GM10248 (cell line): ENCODE measurements at places on chromosomes 16 and 17.

GRCh38 chr16:88360999-88361398 lies 21.8 kb upstream of the ZNF469 start:
- no peak for DNase-seq

- no peak for DNase-seq
Observed at GRCh38 chr16:86406056-86406455, 104.3 kb upstream of the FOXF1 start.

DNA sequence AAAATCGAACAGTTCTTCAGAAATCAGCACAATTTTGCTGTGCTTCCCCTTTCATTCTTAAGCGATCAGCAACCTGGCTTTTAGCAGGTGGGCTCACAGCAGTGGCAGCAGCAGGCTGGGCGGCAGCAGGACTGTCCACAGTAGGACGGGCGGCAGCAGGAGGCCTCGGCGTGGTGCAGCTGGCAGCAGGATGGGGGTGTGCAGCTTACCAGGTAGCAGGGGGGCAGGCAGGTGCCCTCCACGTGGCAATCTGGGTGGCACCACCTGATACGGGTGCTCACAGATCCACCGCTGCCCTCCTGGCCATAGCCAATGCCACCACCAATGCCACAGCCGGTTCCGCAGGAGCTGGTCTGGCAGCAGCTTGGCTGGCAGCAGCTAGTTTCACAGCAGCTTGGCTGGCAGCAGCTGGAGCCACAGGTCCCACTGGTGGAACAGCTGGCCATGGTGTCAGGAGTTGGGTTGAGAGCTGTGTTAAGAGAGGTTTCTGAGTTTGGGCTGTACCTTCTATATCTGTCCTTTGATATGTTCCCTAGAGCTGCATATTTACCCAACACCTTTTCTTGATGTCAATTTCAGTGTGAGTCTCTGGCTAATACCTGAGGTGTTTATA lies at the start of gene KRTAP1-4:
Gene KRTAP1-4 (minus strand): TSS at position 563 of the 613 bp plus-strand sequence. CDS start 117 bp downstream, at position 446.
- no peak for DNase-seq

DNA sequence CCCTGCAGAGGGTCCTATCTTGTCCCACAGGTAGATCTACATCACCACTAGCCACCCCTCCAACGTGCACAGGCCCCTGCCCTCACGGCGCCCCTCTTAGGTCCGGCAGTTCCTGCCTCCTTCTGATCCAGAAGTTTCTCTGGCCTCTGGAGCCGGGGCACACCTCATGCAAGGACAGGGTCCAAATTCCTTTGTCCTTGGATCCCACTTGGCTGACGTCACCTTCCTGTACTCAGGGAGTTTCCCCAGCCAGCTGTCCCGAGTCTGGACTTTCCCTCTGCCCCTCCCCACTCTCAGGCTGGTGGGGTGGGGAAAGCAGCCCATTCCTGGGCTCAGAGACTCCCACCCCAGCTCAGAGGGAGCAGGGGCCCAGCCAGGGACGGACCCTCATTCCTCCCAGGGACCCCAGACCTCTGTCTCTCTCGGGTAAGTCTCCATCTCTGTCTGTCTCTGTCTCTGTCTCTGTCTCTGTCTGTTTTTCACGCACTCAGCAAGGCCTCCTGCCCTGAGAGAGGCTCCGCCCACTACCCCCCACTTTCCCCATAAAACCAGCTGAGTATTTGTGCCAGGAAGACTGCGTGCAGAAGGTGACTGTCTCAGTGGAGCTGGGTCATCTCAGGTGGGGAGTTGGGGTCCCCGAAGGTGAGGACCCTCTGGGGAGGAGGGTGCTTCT lies at the start of gene IL32:
Gene IL32 (plus strand): TSS at position 572 of the 673 bp plus-strand sequence. CDS start 172 bp downstream, outside the sequence.
- DNase-seq = peak; percentile 72

DNA sequence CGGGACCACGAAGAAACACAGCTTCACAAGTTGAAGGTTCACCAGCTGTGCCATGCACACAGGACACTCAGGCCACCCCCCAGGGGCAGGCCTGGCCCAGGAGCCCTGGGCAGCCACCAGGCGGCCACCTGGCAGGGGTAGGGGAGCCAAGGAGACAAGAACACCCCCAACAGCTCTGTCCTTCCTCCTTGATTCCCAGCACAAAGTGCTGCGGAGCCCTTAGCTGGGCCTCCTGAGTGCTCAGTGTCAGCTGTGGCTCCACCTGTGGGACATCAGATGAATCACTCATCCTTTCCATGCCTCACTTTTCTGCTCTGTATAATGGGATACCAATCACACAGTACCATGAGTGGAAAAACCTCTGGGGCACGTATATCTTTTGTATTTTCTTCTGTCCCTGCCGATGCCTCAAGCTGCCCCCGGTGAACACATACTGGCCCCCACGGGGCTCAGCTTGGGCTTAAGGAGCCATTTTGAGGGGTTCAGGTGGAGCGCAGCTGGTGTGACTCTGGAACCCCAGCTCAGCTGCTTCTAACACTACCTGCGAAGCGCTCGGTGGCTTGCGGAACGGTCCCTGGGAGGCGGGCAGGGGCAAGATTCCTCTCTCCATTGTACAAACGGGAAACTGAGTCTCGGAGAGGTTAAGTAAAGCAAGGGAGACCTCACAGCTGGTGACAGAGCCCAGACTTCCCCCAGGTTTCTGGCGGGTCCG lies 12.0 kb downstream of the GALK1 start:
- DNase-seq = peak; percentile 65

DNA sequence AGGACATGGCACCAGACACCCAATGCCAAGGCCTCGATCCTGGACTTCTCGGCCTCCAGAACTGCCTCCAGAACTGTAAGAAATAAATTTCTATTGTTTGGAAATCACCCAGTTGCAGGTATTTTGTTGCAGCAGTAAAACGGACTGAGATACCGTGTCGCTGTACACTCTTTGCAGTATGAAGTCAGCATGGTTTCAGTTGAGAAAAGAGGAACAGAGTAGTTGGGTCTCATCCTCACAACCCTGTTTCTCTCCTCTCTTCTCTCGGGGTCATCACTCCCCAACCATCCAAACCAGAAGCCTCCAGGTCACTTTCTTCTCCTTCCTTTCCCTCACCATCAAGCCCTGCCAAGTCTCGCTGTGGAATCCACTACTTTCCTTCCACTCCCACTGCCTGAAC lies 77.8 kb downstream of the ADCY9 start:
- no peak for DNase-seq

DNA sequence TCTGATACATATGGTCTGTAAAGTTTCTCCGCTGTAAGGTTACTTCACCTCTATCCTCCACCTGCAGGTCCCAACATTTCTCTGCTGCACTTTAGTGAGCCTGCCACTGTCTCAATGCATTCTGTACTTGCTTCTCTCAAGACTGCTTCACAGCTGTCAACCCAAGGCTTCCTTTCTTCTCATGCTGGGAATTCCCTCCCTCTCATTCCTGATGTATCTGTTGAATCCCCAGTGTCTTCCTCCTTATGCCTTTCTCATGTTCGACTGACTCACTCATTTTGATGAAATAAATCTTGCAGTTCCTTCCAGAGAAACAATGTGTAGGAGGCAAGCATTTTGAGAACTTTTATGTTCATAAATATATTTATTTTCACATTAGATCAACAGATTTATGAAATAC lies 288.3 kb downstream of the CNTNAP4 start:
- no peak for DNase-seq

DNA sequence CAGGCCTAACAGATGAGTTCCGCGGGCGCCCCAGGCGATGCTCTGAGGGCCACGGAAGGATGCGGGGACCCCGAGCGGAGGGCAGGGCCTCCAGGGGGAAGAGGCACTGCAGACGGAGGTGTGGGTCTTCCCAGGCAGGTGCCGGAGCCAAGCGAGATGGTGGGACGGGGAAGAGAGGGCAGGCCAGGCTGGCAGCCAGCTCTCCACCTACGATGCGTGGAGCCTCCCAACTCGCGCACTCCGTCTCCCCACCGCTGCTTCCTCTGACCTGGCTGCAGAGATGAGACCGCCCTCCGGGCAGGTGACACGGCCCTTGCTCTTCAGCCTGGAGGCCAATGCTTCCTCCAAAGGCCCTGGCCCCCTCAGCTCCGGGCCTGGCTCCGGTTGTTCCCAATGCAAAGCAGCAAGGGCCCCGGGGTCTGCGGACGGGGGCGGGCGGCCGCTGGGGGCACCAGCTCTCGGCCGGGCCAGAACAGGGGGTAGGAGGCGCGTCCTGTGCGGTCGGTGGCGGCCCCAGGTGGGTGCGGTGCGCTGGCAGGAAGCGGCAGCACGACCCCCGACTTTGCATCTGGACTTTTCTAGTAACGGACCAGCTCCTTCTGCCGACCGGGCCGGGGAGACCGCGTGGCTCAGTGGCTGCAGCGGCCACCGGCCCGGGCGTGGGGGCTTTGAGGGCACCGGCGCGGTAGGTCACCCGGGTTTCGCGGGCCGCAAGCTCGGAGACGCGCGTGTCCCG lies 1.5 kb upstream of the SOX8 start:
- no peak for DNase-seq

GRCh38 chr16:49763826-49764225 lies 92.1 kb downstream of the ZNF423 start:
- no peak for DNase-seq

GRCh38 chr16:1500465-1501150 lies 7.4 kb downstream of the TELO2 start:
- DNase-seq = no peak

GRCh38 chr16:46857368-46857945 lies 26.5 kb upstream of the C16orf87 start:
- DNase-seq = no peak

DNA sequence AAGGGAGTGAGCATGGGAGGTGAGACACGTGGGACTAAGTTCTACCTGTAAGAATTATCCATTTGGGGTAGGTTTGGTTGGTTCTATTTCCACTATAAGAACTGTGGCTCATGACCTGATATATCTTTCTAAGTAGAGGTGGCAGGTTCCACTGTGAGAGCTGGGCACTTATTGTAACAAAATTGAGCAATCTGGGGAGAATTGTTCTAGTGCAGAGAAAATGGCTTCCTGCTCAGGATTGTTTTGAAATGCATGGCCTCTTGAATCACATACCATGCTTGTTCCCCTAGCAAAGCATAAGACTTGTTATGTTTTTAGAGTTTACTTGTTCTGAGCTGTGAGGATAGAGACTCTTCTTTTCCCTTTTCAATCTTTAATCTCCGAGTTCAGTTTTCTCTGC lies 125.9 kb downstream of the MAP2K6 start:
- DNase-seq = no peak

GRCh38 chr17:12034538-12034937 lies 13.9 kb downstream of the MAP2K4 start:
- no peak for DNase-seq

- no peak for DNase-seq
Observed at GRCh38 chr17:38403491-38403890, 24.8 kb upstream of the ARHGAP23 start.

- DNase-seq = no peak
Observed at GRCh38 chr16:84815462-84815861, 4.3 kb upstream of the CRISPLD2 start.

- DNase-seq = no peak
Observed at GRCh38 chr17:31058976-31059375, 35.8 kb upstream of the NF1 start.

GRCh38 chr16:89624777-89625761 lies 11.6 kb downstream of the DPEP1 start:
- no peak for DNase-seq

DNA sequence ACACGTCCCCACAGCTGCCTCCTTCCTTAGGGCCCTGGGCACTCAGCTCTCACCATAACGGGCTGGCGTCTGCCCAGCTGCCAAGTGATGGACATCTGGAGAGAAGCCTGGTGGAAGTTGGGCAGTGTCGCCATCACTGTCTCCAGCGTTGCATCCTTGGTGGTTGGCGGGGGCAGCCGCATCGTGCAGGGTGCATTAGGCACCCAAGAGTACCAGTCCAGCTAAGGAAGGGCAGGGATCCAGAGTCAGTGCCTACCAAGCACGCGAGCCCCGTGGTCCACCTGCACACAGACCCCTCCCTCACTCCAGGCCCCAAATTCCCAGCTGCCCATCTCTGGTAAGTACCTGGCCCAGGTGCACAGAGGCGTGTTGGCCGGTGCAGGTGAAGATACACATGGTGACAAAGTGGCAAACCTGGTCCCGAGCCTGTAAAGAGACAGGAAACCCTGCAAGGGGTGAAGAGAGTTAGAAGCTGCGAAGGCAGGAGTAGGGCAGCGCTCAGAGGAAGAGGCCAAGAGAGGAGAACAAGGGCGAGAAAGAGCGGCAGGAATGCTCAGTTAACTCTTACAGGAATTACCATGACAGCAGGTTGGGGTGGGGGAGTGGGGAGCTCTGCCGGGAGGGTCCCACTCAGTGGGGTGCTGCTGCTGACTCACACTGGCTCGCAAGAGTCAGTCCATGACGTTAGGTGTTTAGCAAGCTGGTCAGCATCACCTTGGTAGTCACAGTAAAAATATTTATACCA lies 9.5 kb downstream of the ALOX15 start:
- DNase-seq = no peak

- no peak for DNase-seq
Observed at GRCh38 chr16:73190256-73190655, 142.3 kb upstream of the ZFHX3 start.

- no peak for DNase-seq
Observed at GRCh38 chr17:77210331-77210730, 69.6 kb downstream of the SEC14L1 start.

DNA sequence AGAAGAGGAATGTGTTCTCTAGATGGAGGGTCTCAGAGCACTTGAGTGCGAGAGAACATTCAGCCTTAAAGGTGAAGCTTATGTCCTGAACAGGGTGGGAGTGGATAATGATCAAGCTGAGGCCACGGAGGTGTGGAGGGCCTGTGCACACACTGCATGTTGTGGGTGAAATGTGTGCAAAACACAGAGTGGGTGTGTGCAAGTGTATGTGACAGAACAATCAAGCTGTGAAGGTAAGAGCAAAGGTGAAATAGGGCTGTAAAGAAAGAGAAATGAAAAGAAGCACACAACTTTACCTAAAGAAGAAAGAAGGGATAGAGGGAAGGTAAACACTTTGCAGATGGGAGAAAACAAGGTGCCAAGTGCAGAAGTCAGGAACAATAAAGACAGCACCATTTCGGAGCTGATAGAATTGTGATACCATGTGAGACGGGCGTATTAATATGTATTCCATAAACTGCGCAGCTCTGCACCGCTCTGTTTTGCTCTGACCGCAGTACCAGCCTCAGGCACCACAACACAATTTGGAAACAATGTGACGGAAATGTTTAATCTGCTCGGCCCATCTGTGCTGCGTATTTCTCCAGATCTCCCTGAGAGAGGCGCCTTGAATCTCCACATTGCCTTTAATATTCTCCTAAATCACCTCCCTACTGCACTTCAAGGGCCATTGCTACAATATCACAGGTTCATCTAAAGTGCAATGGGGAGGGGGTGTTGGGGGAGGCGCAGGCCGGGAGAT lies 40.6 kb downstream of the SNX11 start:
- DNase-seq = no peak

- no peak for DNase-seq
Observed at GRCh38 chr17:50465635-50466034, 3.0 kb downstream of the CHAD start.

GRCh38 chr16:27867122-27868110 lies 196.1 kb downstream of the GSG1L start:
- peak; percentile 82 for DNase-seq
